Myocyte (in vitro differentiated cells): ENCODE measurements at places on chromosomes 4 and X.

DNA sequence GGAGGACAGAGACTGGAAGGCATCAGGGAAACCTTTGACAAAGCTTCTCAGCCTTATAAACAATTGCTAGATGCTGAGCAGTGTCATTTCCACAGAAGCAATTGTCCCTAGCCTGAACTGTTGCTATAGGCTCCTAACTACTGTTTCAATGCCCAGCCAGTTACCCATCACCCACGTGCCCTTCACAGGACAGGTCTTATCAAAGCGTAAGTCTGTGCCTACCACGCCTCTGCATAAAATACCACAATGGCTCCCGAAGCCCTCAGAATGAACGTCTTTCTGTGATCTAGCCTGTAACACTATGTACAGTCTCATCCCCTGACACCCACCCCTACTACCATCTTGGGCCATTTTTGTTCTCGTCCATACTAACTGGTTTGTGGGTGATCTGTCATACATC is 134.3 kb downstream of the STK32B start:
- DNase-seq = no peak

GRCh38 chrX:154471839-154472684 is 7.0 kb downstream of the LAGE3 start:
- no peak for DNase-seq

GRCh38 chr4:26161030-26161824 is 159.6 kb upstream of the RBPJ start:
- DNase-seq = no peak

DNA sequence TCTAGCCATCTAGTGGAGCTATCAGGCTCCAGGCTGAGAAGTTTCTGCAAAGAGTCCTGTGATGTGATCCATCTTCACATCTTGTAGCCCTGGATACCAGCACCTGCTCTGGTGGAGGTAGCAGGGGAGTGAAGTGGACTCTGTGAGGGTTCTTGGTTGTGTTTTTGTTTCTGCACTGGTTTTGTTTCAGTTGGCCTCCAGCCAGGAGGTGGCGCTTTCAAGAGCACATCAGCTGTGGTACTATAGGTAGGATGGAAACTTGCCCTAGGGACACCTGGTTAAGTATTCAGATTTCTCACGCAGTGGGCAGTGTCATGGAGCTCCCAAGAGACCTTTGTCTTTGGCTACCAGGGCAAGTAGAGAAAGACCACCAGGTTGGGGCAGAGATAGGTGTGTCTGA is 257.5 kb upstream of the SLC7A11 start:
- no peak for DNase-seq

GRCh38 chrX:111041018-111041462 is 55.0 kb upstream of the PAK3 start:
- peak; percentile 55 for DNase-seq

- no peak for DNase-seq
These were observed 313.8 kb downstream of the CAMK2D start for GRCh38 chr4:113447769-113448168.

DNA sequence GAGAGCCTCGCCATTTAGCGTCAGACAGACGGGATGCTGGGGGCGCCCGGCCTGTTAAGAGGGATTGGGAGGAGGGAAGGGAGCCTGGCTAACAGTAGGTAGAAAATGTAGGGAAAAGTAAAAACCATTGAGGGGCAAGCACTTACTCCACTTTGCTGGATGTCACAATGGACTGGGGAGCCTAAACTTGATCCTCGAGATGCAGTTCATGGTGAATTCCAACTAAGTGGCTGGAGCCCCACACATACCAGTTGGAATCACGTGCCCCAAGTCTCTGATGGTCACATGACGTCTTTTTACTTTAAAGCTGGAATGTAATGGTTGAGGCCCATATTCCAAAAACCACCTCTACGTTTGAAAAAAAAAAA is 1.5 kb downstream of the PLS3 start:
- DNase-seq = peak; percentile 40

GRCh38 chrX:70255452-70255851 is 4.6 kb downstream of the P2RY4 start:
- DNase-seq = no peak

- DNase-seq = peak; percentile 17
These were observed 36.8 kb upstream of the VMA21 start for GRCh38 chrX:151359931-151360871.

DNA sequence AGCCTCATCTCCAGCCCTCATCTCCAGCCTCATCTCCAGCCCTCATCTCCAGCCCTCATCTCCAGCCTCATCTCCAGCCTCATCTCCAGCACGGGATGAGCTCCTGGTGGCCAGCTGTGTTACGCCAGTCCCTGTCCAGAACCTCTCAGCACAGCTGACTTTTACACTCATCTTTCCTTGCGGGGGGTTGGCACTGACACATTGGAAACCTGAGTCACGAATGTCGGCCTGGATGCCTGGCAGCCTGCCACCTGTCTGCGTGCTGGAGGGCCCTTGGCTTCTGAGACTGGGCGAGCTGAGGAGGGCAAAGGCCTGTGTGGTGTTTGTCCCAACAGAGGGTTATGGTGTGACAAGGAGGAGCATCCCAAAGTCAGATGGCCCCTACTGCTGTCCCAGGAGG is 66.1 kb upstream of the HGFAC start:
- peak; percentile 97 for DNase-seq

- DNase-seq = no peak
These were observed 11.3 kb upstream of the CHRNA9 start for GRCh38 chr4:40323866-40324265.

DNA sequence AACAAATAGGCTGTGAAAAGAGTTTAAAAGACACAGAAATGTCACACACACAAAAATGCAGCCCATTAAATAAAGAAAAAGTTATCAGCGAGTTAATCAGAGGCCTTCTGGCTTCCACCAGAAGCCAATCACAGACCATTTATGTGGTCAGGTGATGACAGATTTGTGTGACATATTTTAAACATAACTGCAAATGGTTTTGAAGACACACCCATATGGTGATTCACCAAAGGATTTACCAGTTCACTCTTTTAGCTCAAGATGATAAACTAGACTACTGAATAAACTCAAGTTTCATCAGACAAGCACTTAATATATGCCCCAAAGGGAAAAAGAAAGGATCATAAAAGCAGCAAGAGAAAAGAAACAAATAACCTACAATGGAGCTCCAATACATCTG is 181.2 kb downstream of the SPANXN4 start:
- no peak for DNase-seq

DNA sequence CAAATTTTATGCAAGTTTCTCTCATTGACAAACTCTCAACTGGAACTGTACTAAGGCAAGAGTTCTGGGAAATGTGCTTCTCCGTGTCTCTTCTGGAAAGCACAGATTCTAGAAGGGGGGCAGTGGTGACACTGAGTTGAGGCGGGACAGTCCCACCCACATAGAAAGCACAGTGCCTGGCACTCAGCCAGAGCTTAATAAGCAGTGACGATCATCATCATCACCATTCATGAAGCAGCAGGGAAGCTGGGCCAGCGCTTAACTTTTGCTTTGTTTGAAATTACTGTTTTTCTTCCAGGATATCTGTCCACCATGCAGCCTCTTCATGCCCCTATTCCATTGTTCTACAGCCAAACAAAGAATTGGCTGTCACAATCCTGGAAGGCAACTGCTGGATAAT is 60.3 kb downstream of the BEND2 start:
- no peak for DNase-seq

GRCh38 chr4:73436674-73437557 is 895 bp downstream of the AFP start:
- DNase-seq = no peak

DNA sequence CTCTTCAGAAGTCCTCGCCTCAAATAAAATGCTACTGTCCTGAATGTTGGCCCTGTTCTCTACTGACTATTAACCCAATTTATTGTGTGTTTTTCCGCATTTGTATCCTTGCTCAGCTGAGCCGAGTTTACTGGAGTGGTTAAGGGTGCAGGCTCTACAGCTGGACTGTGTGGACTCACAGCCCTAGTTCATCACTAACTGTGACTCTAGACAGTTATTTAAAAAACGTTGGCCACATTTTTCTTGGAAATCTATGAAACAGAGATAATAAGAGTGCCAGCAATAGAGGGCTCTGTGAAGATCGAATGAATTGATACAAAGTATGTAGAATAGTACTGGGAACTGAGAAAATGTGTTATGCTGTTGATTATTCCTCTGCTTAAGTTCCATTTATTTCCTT is 2.9 kb upstream of the GUF1 start:
- no peak for DNase-seq

- no peak for DNase-seq
These were observed 35.3 kb downstream of the ATXN3L start for GRCh38 chrX:13284570-13284969.

- DNase-seq = peak; percentile 98
These were observed at the start of gene INTU for GRCh38 chr4:127632420-127633403. Gene INTU (plus strand): TSS chr4:127632957. CDS start chr4:127633035, 78 bp downstream.

GRCh38 chrX:47235691-47236103 is 2.9 kb downstream of the USP11 start:
- DNase-seq = no peak

DNA sequence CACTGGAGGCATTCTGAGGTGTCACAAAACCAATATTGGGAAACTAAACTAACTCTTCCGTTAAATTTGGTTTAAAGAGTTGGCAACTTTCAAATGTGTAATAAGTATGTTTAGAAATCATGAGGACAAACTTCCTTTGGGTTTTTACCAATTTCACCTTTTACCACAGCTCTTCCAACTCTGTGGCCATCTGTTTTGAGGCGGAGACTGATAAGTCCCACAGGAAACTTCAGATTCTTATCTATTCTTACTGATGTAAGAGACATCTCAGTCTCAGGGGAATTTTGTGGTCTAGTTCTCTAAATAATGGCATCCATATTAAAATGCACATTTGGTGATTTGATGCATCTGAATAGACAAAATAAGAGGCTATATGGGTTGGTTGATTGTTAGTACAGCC is 229.2 kb upstream of the AFF2 start:
- DNase-seq = no peak

- DNase-seq = no peak
These were observed 43.3 kb upstream of the SLC39A8 start for GRCh38 chr4:102388611-102389010.

DNA sequence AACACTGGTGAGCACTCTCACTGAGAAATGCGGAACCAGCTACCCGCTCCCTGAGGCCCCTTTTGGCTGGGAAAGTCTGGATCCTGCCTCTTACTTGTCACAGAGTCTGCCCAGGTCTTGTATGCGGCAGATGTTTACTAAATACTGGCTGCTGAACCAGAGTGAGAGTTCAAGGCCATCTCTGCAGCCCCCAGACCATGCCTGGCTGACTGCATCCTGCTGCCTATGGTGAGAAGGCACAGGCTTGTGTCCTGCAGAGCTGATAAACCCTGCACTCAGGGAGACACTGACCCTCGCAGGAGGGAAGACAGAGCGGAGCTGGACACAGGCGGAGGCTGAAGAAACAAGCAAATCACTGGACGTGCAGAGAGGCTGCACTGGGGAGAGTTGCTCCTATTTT is 46.5 kb downstream of the JAKMIP1 start:
- DNase-seq = no peak

- no peak for DNase-seq
These were observed 169.2 kb downstream of the TMA16 start for GRCh38 chr4:163663454-163664225.

DNA sequence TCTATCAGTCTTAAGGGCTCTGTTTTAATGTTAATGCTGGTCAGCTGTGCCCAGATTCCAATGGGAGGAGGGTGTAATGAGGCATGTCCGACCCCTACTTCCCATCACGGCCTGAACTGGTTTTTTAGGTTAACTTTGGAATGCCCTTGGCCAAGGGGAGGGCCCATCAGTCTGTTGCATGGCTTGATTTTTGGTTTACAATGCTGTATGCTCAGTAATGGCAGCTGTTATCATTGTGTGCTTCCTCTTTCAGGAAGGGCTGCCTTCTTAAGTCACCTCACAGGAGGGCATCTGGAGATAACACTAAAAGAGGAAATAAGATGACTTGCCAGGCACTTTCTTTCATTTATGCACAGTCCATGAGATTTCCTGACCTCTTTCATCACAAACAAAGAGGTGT is 36.3 kb downstream of the ATXN3L start:
- DNase-seq = peak; percentile 65

DNA sequence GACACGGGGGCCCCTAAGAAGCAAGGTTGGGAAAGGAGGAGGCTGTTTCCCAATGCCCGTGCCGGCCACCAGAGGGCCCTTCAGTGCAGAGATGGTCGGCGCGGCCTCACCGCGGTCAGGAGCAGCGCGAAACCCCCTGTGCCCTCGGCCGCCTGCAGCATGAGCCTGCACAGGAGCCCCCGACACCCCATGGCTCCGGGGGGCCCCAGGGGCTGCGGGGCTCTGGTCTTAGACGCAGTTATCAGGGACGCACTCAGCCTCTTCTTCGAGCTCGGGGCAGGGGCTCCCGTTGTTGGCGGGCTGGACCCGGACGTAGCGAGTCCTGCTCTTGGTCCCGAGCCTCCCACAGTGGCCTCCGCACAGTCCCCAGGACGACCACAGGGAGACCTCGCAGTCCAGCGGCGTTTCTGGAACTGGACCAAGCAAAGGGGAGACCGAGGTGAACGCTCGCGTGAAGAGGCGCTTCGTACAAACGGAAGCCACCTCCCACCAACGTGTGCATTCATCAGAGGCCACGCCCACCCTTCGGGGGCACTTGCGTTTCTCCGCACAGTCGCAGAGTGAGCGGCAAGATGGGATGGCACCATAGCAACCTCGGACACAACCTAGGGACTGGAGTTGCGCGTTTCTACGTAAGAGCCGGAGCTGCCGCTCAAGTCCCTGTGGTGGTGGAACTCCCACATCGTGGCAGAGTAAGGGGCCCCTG is 5.0 kb downstream of the SPON2 start:
- peak; percentile 73 for DNase-seq

- DNase-seq = no peak
These were observed 19.6 kb upstream of the SASH3 start for GRCh38 chrX:129760155-129760554.

- no peak for DNase-seq
These were observed 587 bp downstream of the TACC3 start for GRCh38 chr4:1721666-1722550.

DNA sequence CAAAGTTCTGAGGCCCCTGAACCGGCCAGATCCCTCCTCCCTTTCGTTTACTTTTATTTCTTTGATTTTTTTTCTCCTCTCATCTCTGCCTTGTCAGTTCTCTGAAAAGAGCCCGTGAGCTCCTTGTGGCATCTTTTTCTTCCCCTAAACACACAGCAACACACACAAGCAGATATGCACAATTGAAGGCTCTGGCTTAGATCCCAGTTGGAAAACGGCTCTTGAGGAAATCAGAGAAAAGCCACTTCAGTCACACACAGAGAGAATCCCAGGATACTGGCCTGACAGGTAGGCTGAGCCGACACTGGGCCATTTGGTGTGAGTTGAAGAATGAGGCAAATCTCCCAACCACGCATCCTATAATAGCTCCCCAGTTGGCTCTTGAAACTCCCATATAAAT is 12.9 kb downstream of the DIPK2B start:
- no peak for DNase-seq

GRCh38 chr4:13174001-13174400 is 310.1 kb downstream of the RAB28 start:
- no peak for DNase-seq
